ENCODE measurements at places on chromosomes 1 and 21. TPM values are rescaled to one million over a fixed set of nuclear protein-coding genes. Genes with fewer than 3 reads are reported as not detected.

Gene ADORA3
- 3.6 TPM for total RNA-seq

GRCh38 chr1:89804642-89805237 lies 16.1 kb upstream of the LRRC8D start:
- DNase-seq: peak; percentile 33

GRCh38 chr1:61028136-61028535 lies 54.2 kb upstream of the NFIA start:
- no peak for DNase-seq

GRCh38 chr1:226993814-226994585 lies 53.9 kb downstream of the COQ8A start:
- no peak for DNase-seq

Gene TARS2
- total RNA-seq: 10.9 TPM

DNA sequence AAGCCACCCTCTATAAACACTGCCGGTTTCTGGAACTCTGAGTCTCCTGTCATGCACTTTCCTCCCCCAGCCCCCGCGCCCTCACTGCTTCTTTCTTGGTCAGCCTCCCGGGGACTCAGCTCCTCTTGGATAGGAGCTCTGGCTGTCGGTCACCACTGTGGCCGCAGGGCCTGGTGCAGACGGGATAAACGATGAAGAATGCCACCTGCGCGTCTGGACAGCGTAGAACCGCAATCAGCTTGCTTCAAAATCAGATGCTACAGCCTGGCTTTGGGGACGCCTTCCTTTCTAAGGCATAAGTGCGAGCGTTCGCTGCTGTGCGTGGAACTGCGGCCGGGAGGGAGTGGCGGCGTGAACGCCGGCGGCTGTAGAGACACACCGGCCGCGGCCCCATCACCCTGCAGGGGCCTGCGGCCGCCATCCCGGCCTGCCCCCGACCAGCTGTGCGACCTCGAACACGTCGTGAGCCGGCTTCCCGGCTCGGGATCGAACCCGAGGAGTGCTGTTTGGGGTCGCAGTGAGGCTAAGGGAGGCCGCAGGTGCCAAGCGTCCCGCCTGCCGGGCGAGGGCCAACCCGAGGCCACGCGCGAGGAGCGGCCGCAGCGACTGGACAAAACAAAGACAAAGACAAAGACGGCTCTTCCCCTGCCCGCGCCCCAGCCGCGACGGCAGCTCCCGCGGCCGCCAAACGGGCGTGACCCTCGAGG lies 688 bp downstream of the PTTG1IP start:
- no peak for DNase-seq

Gene ANGPTL3
- not detected for total RNA-seq

Gene ORC1
- total RNA-seq: not detected

Gene OR6N2
- not detected for total RNA-seq

DNA sequence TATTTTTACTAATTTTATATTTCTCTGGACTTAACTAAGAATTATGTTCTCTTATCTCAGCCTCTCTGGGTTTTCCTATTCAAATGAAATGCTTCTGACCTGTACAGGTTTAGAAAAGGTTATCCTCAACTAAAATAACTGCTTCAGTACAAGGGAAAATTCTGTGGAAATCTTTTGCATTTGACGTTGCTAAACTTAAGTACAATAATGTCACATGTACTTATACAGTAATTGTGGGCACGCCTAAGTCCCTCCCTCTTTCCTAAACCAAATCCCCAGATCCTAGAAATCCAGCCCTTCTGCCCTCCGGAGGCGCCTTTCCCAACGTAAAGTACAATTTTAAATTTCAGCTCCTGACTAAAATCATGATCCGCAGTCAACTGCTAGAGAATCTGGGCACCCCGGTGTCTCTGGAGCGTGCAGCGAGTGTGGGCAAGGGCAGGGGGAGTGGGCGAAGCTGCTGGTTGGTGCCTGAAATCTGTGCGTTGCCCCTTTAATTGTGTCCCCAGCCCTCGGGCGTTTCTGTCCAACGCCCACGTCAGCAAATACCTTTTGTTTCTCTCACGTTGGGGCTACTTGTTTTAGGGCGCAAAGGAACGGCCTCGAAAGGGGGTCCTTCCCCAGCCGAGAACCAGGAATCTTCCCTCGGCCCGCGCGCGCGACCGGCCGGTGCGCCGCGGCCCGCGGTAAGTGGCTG lies at the start of gene ZBTB8A:
TSS of gene ZBTB8A (plus strand) at position 541 of the 697 bp plus-strand sequence. CDS start 53,505 bp downstream, outside the sequence.
- no peak for DNase-seq

GRCh38 chr1:50422675-50422945 lies 633 bp downstream of the DMRTA2 start:
- DNase-seq: no peak

Gene TFF3
- total RNA-seq: not detected

DNA sequence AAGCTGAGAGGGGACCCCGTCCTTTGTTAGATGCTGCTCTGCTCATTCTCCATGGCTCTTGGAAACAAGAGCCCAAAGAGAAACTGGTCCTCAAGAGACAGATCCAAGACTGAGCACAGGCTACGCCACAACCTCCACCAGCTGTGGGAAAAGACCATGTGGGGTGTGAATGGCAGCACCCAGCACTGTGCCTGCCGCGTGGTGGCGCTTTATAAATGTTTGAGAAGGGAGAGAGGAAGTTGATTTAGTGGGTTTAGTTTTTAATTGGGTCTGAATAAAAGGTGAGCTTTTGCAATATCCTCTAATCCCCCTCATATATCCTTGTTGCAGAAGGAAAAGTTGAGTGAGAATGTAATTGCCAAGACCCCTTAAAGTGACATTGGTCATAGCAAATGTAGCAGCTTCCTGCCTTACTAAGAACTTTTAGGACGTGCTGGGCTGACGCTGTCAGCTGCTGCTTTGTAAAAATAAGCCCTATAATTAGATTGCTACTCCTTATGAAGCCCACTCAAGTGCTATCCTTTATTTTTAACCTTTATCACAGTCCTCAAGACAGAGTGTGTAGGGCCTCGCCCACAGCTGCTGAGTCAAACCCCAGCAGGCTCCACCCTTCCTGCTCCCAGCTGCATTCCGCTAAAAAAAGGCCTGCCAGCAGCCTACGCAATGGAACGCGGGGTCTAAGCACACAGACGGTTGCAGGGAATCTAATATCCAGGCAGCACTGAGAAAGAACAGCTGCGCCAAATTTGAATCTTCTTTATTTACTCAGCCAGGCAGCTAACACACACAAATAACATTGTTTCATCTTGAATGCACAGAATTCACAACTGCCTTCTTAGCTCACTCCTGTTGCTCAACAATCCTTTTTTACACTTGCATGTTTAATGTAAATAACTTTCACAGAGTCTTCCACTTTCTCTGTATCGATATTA lies 47.4 kb upstream of the PRDX6 start:
- peak; percentile 49 for DNase-seq

GRCh38 chr1:75950176-75950575 lies 18.0 kb upstream of the ASB17 start:
- DNase-seq: no peak

- no peak for DNase-seq
These were observed 1.8 kb downstream of the PLPP3 start for GRCh38 chr1:56577406-56578137.

Gene FAM151A
- total RNA-seq: not detected

- DNase-seq: no peak
These were observed 201.4 kb downstream of the CHRM3 start for GRCh38 chr1:239587574-239588369.

Gene NHLH1
- total RNA-seq: not detected

DNA sequence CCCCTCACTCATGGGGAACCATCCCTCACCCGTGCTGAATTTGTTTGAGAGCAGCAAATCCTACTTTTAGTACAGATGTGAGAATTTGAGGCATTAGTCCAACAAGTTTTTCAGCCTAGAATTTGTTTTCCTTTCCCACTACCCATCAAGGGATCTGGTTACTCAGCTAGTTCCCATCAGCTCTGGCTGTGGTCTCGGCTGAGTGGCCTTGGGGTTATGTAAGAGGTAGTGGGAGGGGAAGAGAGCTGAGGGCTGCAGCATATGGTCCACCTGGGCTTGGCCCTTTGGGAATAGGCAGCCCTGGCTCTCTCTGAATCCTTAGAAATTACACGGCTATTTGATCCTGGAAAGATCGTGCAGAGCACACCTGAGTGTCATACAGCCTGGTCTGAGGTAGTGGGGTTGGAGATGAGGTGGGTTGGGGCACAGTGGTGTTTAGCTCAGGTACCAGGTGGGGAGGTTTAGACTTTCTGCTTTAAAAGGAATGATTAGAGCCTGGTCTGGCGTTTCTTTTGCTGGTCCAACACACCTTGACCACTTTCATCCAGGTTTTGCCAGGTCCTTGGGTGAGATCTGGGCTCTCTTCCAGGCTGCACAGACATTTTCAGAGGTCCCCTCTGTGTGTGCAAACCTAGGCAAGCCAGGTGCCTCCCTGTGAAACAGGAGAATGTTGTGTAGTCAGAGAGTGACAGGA lies 4.2 kb downstream of the GSTM4 start:
- no peak for DNase-seq

Gene SLC45A3
- total RNA-seq: 3.4 TPM

Gene LCE1A
- not detected for total RNA-seq

Gene LYPD8
- total RNA-seq: not detected

Gene GIPC2
- total RNA-seq: 0.64 TPM

- no peak for DNase-seq
These were observed 7.6 kb downstream of the TCEA3 start for GRCh38 chr1:23416964-23417363.

- no peak for DNase-seq
These were observed 45.8 kb downstream of the GDAP2 start for GRCh38 chr1:117883616-117884015.

Gene GJA8
- not detected for total RNA-seq

DNA sequence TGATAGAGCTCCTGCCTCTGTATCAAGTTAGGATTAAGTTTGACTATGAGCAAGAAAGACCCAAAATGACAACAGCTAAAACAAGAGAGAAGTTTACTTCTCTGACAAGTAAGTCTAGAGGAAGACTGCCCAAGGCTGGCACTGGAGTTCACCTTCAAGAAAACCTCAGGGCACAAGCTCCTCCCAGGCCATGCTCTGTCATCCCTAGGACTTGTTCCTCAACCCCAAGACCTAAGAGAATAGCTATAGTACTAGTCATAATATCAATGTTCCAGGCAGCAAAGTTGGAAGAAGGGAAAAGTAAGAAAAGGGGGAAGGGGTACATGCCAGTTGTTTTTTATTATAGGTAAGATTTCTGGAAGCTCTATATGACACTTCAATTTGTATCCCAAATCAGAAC lies 26.4 kb upstream of the DARS2 start:
- no peak for DNase-seq

GRCh38 chr1:235503403-235504121 lies 690 bp downstream of the B3GALNT2 start:
- no peak for DNase-seq

DNA sequence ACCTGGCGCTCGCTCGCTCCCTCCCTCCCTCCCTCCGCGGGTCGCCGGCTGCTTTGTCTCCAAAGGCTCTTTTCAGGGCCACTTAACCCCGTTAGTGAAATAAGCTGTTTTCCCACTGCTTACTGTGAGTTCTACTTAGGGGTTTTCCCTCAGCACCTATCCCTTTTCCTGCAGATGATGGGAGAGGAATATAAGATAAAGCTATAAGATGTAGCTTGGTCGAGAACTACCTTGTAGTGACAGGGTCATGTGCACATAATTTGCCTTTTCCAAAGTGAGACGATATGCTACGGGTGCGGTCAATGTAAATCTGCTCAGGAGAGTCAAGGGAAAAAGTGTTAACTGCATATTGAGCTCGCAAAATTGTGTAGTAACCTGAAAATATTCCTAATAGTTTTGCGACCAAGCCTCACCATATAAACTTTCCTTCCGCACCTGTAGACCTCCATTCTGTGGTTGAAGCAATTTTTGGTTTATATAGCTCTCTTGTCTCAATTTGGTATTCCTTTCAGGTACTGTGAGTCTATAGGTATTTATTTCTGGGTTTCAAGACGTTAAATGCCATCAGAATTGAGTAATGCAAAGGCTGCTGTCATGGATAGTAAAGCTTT lies 55.8 kb upstream of the BOLA1 start:
- DNase-seq: no peak

DNA sequence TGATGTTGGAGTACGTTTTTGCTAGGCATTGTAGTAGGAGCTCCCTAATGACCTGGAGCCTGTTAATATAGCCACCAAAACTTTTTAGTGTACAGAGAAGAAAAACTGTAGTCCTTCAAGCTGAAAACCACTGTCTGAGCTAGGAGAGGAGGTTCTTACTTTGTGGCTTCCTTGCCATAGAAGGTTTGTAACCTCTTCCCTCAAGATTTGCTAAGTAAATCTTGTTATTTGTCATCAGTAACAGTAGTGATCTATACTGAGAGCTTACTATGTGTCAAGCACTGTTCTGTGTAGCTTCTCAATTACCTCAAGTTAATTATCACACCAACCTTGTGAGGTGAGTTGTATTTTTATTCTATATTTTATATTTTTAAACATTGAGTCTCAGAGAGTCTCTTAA lies 21.2 kb upstream of the LRRC8C start:
- DNase-seq: no peak
